ENCODE measurements at places on chromosomes 3 and 15. TPM values are rescaled to one million over a fixed set of nuclear protein-coding genes. Genes with fewer than 3 reads are reported as not detected.

The UPK1B gene
- 5.2 TPM for total RNA-seq

The FOXB1 gene
- not detected for total RNA-seq

- H3K27ac ChIP-seq = no peak overlapping the region
- H3K27me3 ChIP-seq = no peaks in the 10 kb centered on the region
- H3K4me1 ChIP-seq = peaks cover 8% of the 10 kb centered on the region
Observed at GRCh38 chr15:47384341-47384740, 333.0 kb upstream of the SEMA6D start.

The IQCH gene
- total RNA-seq = 0.52 TPM

DNA sequence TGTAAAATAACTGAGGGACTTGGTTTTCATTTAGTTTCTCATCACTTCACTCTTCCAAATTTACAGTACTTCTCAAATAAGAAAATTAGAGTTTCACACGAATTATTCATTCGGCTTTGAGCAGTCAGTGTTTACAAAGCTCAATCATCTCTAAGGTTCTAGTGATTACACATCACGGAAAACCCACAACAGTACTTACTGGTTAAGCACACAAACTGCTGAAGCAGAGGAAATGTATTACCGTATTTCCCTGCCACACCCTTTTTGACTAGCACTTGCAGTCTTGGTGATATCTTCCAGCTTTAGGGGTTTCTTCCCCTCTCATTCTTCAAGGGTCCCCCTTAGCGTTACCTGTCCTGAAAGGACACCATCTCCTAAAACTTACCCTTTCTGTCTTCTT is 164.8 kb upstream of the CDIN1 start:
- no peak overlapping the region for H3K27ac ChIP-seq
- no peaks in the 10 kb centered on the region for H3K27me3 ChIP-seq
- H3K4me3 ChIP-seq = no peak overlapping the region
- no peaks in the 10 kb centered on the region for H3K36me3 ChIP-seq
- no peak for DNase-seq

The TRIM59 gene
- 0.79 TPM for total RNA-seq

GRCh38 chr3:72473156-72473555 is 375.1 kb downstream of the SHQ1 start:
- no peak overlapping the region for H3K4me3 ChIP-seq
- DNase-seq = no peak
- no peaks in the 10 kb centered on the region for H3K4me1 ChIP-seq

All from right atrium auricular region (tissue), 2 donors.